ENCODE measurements at places on chromosomes 12 and 14.
A peak's percentile ranks its signal among the peaks of the same experiment; 100 is the strongest.

GRCh38 chr14:76780058-76780345 lies 18.7 kb downstream of the VASH1 start:
- no peak for DNase-seq

GRCh38 chr14:101711041-101711856 lies 50.3 kb upstream of the PPP2R5C start:
- no peak for DNase-seq

- DNase-seq: no peak
Measured at GRCh38 chr14:101070540-101071492, 167.3 kb upstream of the RTL1 start.

DNA sequence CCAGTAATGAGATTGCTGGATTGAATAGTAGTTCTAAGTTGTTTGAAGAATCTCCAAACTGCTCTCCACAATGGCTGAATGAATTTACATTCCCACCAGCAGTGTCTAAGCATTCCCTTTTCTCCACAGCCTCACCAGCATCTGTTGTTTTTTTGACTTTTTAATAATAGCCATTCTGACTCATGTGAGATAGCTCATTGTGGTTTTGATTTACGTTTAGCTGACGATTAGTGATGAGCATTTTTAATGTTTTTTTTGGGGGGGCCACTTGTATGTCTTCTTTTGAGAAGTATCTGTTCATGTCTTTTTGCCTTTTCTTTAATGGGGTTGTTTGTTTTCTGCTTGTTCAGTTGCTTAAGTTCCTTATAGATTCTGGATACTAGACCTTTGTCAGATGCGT lies 8.1 kb upstream of the SLC15A5 start:
- no peak for DNase-seq

- DNase-seq: peak; percentile 84
Measured at GRCh38 chr14:91228112-91229004, 16.1 kb downstream of the GPR68 start.

Data from stimulated activated CD4-positive, alpha-beta T cell treated with anti-CD3 and anti-CD28 coated beads, Interleukin-4, amount 100 ng/mL, for 1 hour (primary cell).